ENCODE measurements at places on chromosomes 7 and 10.

DNA sequence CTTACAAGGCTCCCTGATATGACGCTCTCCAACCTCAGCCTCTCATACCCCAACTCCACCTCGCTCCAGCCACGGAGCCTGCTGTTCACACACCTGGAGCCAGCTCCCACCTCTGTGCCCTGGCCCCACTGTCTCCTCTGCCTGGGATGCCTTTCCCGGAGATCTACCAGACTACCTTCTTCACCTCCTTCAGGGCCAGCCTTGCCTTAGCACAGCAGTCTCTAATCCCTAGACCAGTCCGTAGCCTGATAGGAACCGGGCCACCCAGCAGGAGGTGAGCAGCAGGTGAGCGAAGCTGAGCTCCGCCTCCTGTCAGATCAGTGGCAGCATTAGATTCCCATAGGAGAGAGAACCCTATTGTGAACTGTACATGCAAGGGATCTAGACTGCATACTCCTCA is 23.2 kb upstream of the SMURF1 start:
- no peak for DNase-seq

DNA sequence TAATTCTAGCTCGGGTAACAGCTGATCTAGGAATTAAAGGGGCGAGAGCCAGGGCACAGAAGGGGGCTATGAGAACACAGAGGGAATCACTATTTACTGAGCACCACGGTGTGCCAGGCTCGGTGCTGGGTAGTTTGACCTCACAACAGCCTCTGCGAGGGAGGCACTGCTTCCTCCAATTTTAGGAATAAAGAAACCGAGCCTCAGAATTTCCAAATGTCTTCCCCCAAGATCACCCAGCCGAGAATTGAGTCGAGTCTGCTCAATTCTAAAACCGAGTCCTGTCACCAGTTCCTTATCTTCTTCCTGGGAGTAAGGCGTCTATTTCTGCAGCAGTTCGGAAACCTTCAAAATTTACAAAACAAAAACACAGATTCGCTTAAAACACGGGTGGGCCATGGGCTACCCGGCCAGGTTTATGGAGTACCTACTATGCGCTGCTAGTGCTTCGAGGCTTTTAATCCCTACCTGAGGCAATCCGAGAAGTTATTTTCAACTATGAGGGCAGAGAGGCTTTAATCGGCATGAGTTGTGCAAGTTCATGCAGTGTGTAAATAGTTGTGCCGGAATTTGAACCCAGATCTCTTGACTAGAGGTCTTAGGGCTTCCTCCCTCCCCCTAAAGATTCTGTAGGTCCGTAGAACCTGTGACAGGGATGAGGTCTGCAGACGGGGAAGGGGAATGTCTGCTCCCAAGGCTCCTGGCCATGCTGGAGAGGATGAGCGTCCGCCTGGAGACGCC is 872 bp upstream of the HMX2 start:
- DNase-seq = no peak

DNA sequence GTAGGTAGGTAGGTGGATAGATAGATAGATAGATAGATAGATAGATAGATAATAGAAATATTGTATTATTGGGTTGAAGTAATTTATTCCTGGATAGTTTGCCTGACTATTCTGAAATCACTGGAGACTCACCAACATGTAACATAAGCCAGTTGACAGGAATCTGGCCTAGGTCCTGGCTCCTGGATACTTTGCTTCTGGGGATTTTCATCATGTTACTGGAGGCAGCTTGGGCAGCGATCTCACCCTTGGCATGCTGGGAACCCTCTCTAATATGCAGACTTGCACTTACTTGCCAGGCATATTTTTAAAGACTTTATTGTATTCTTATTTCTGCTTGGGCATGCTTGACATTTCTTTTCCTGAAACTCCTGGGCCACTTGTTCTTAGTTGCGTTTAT is 709.1 kb upstream of the FZD8 start:
- no peak for DNase-seq

GRCh38 chr10:104328896-104329710 is 9.2 kb downstream of the ITPRIP start:
- DNase-seq = peak; percentile 64

DNA sequence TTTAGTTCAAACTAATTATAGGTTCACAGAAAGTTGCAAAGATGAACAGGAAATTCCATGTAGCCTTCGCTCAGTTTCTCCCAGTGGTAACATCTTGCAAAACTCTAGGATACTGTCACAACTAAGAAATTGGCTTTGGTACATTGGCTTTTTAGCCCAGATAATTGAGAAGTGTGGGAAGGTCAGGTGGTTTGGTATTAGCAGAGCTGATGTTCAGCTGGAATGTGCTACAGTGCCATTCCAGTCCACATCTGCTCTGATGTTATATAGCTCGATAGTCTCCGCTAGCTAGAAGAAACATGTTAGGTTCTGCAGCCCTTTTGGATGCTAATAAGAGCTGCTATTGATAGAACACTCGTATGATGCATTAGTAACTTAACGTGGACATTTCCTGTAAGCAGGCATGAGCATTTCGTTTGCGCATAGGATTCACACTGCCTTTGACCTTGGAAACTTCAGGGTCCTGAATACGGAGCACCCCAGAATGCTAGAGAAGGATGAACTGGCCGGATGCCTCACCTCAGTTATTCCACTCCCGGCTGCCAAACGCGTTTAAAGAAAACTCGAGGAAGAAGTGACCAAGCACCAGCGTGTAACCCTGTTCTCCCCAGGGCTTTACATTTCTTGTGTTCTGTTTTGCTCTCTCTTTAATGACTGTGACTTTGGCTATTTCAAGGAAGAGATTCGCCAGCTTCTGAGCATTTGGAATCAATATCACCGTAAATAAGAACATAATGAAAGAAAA is 271.4 kb downstream of the GALNT17 start:
- no peak for DNase-seq

- no peak for DNase-seq
Observed at GRCh38 chr10:114353383-114353782, 50.9 kb downstream of the AFAP1L2 start.

GRCh38 chr10:515674-516073 is 173.8 kb downstream of the DIP2C start:
- no peak for DNase-seq

DNA sequence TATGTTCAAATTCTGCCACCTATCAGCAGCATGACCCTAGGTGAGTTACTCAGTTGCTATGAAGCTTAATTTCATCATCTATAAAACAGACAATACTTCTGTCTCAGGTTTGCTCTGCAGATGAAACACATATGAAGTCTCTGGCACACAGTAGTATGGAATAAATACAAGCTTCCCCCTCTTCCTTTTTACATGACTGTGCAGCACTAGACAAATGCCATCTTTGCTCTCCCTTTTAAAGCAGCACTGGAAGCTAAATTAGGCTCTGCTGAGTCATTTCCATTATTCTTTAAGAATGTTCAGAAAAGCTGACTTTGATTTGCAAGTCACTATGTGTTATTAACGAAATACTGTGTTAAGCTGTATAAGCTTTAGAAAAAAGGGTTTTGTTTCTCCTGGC is 40.7 kb upstream of the ANAPC16 start:
- no peak for DNase-seq

- DNase-seq = no peak
Observed at GRCh38 chr7:521221-522070, 1.8 kb upstream of the PDGFA start.

- DNase-seq = no peak
Observed at GRCh38 chr7:74020390-74020789, 7.6 kb upstream of the ELN start.

DNA sequence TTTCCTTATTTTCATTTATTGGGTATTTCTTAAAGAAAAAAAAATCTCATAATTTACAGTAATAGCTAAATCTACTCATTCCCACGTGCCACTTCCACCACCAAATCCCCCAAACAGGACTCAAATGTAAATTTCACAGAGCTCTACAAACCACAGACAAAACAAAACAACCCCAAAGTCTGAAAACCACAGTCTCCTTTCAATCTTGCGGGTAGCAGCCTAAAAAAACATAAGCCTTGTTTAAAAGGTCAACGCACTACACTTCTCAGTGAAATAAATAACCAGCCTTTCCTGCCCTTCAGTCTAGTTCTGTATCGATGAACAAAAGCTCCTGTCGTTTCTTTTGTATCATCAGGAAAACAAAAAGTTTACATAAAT is 121.8 kb upstream of the AFAP1L2 start:
- DNase-seq = no peak

DNA sequence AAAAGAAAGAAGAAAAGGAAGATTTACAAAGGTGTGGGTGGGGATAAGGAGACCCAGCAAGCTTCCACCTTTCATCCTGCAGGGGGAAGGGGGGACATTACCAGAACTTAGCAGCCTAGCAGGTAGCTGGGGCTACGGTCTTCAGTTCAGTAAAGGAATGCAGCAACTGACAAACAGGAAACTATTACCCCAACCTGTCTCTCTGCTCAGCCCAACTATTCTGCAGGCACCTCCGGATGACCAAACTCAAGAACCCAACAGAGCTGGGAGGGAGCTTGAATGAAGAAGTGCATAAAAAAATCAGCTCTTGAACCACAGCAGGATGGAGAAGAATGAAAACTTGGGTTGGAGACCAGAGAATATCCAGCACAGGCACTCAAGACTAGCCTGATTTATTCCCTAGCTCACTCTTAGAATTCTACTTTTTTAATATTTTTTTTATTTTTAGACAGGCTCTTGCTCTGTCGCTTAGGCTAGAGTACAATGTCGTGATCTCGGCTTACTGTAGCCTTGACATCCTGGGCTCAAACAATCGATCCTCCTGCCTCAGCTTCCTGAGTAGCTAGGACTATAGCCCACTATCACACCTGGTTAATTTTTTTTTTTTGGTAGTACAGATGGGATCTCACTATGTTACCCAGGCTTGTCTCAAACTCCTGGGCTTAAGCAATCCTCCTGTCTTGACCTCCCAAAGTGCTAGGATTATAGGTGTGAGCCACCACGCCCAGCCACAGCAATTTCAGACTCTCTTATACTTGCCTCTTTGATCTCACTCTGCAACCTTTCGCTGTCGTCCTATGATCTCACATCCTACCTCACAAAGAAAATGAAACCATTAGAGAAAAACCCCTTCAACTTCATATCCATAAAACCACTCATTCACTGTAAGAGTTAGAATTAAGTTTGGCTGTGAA is 18.5 kb upstream of the C10orf67 start:
- DNase-seq = no peak

- no peak for DNase-seq
Observed at GRCh38 chr7:106031300-106032035, 68.4 kb downstream of the CDHR3 start.

- peak; percentile 40 for DNase-seq
Observed at GRCh38 chr10:102612964-102613275, 31.4 kb upstream of the TRIM8 start.

DNA sequence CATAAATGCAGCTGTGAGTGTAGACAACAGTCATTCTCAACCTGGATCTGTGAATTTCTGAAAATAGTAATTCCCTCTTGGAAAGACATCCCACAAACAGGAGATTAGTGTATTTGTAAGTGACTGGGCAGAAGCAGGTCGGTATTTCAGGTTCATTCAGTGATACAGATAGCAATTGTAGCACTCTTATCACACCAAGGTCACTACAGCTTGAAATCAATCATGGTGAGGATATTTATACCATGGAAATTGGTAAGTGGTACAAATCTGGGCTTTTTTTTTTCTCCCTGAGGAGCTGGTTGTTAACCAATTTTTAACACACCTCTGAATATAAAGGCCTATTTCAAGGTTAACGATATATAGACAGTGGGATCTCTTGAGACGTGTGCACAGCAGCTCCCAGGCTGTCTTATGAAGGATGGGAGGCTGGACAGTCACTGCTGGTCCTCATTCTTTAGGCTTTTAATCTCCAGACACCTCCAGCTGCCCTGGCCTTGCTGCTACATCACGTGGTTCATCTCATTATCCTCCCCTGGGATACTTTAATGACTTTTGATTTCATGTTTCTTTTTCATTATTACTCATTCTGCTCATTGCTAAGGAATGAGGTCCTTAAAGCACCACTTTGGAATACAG is 87.1 kb downstream of the ITGA8 start:
- DNase-seq = no peak

- no peak for DNase-seq
Observed at GRCh38 chr7:128743112-128743772, 4.1 kb downstream of the CALU start.

GRCh38 chr7:42574685-42575084 is 337.2 kb downstream of the C7orf25 start:
- no peak for DNase-seq

DNA sequence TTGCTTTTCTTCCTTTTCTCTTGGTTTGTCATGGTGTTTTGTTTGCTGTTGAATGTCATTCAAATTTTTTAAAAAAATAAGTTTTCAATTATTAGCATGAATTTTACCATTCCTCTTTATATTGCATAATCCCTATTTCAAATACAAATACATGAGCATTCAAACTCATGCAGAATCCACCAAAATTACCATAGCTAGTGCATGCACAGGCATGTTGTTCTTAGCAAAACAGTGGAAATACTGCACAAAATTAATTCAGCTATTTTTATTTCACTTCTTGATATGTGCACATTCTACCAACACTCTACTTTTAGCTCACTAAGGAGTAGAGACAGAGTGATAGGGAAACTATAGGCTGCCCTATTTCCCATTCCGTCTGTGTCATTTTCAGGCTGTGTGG is 670.1 kb upstream of the LRRN3 start:
- no peak for DNase-seq

- no peak for DNase-seq
Observed at GRCh38 chr7:6260291-6261187, 11.9 kb downstream of the CYTH3 start.

DNA sequence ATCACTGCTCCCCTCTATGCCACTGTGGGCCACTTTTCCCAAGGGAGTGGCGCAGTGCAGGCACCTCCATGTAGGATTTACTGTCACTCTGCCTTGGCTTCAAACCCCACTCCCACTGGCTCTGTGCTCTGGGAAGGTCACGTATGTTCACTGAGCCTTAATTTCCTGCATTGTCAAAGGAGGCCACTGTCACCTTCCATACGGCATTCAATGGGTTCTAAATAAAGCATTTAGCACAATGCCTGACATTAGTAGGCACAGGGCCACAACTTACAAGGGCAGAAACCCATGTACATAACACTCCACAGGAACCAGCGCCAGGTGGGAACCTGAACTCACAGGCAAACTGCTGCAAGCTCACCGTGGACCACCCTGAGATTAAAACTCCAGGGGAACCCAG is 196.4 kb downstream of the USP6NL start:
- no peak for DNase-seq

GRCh38 chr10:35637462-35637861 is 4.6 kb downstream of the FZD8 start:
- no peak for DNase-seq
